Fibroblast of mammary gland (primary cell): ENCODE measurements at places on chromosomes 11 and 22.

- no peak for DNase-seq
Observed at GRCh38 chr22:31497148-31497938, 1.0 kb downstream of the SFI1 start.

DNA sequence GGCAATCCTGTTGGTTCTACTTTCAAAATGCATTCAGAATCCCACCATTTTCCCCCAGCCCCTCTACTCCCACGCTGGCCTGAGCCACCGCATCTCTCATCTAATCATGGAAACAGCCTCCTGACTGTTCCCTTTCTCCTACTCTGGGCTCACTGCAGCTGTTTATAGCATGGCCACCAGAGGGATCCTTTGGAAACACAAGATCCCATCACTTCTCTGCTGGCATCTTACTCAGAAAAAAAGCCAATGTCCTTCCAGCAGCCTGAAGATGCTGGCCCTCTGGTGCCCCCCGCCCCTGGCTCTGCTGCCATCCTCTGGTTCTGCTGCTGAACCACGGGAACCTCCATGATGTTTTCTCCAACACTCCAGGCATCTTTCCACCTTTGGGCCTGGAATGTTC is 11.1 kb downstream of the MS4A8 start:
- DNase-seq: no peak

DNA sequence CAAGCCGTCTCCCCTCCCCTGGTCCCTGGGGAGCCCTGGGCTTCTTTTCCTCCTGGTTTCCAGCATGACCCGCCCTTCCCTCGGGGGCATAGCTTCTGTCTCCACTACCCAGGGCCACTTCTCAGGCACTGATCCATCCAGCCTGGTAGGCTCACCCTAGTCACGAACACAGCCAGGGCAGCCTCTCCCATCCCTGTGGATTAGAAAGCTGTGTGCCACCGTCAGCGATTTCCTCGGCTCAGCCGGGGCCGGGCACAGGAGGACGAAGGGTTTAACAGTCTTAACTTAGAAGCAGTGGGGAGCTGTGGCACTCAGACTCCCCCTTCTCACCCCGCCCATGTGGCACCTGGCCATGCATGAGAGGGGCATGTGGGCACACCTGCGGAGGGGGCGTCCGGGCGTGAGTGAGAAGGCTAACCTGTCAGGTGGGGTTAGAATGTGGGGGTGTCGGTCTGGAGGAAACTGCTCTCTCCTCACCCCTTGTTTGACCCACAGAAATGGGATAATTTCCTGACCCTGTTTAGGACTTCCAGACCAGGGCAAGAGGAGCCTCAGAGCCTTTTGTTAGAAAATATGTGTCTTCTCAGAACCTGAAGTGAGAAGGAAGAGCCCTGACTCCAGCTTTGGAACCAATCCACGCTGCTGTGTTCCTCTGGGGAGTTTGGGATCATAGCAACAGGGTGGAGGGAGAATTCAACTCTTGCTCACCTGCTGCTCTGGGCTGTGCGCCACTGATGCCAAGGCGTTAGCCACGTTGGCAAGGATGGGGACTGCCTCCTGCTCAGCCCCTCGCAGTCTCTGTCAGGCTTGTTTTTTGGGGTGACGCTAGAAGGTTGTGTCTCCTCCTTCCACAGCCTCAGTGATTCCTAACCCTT is 14.6 kb downstream of the GLB1L2 start:
- no peak for DNase-seq

DNA sequence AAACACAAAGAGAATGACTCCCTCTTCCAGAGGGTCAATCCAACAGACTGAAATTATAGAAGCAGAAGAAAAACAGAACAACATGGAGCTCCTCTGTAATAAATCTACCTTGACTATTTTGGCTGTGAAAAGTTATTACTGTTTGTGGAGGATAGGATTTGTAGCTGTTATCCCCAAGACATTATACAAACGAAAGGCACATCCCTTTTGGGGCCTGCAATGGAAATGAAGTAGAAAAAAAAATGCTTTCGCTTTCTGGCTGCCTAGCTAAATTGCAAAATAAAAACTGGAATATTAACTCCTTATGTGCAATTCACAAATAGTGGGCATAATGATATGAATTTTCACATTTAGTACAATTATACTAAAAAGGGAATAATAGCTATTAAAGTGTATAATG is 123.8 kb upstream of the CCDC179 start:
- no peak for DNase-seq

DNA sequence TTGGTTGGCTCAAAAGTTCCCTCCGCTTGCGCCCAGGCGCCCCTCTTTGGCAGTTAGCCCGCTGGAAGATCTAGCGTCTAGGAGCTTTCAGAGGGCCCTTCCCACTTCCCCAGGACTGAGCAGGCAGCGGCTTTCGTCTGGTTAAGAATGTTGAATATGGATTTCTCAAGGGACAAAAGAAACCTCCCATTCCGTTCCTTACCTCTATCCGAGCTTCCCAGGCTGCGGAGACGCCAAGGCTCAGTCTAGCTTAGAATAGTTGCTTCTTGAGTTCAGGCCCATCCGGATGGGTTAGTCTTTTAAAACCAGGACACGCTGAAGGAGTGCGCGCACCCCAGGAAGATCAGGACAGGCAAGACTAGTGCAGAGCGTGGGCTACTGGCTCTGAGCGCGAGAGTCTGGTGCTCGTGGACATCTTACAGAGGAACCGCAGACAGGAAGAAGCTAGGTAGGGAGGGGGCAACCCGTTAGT is 1.6 kb downstream of the NELL1 start:
- DNase-seq: no peak
